T follicular helper cell (primary cell): ENCODE measurements at places on chromosomes 13 and 19.

DNA sequence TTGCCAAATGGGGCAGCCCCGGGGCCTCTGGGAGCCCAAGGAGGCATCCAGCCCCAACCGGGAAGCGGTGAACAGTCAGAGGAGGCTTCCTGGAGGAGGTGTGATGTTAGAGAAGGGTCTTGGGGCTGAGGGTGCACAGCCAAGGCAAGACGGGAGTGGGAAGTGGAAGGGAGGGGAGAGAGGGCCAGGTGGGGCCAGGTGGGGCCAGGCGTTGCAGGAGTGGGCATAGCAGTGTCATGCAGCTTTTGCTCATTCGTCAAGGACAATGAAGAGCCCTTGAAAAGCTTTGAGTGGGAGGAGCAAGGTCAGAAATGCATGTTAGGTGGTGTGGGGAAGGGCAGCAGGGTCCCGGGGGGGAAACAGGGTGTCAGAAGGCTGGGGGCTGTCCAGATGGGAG, 1.8 kb downstream of the FBN3 start:
- no peak for DNase-seq

DNA sequence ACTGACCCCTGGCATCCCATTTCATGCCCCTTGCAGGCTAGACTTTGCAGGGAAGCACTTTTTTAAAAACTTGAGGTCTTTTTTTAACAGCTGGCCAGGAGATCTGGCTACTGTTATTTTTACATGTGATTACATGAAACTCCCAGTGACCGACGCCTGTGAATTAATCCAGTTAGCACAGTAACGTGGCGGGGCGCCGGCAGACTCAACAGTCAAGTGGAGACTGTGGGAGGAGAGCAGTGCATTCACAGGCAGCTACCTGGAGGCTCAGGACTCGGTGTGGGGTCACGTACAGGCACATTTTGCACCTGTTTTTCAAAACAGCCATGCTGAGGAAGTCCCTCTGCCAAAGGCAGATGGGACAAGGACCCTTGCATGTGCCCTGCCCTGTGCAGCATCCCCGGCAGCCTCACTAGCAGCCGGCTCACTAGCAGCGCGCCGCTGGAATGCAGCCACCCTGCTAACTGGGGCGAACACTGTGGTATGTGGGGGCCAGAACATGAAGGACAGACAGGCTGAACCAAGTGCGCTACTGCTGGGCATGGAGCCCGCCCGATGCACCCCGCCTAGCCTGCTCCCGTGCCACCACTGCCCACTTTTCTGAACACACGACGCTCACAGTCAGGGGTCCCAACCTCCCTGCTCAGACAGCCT, 18.7 kb downstream of the CAPS start:
- DNase-seq, result no peak

DNA sequence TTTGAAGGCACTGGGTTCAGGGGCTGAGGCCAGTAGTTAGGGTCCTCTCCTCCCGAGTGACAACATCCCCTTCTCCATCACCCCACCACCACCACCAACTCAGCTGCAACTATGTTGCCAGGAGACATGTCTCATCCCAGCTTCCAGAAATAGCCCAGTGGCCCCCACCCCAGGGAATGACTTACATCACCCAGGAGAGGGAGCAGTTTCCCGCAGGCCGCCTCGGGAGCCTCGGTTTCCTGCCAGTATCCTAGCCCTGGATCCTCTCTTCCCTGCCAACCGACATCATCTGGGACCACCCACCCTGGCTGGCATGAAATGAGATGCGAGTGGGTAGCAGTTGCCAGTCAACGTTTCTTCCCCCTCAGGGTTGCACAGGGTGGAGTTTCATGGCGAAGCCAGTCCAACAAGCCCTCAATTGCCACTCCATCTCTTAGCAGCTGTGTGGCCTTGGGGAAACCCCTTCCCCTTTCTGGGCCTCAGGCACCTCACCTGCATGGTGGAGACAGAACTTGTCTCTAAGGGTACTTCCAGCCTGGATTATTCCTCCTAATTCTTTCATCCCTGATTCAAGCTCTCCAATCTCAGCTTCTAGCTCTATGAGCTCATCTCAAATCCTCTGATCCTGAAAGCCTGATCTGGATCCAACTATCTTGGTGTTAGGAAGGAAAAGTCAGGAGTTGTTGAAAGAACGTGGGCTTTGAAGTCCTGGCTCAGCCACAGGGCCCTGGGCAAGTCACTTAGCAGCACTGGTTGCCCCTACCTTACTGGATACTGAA, 3.9 kb upstream of the GSK3A start:
- DNase-seq, result no peak

DNA sequence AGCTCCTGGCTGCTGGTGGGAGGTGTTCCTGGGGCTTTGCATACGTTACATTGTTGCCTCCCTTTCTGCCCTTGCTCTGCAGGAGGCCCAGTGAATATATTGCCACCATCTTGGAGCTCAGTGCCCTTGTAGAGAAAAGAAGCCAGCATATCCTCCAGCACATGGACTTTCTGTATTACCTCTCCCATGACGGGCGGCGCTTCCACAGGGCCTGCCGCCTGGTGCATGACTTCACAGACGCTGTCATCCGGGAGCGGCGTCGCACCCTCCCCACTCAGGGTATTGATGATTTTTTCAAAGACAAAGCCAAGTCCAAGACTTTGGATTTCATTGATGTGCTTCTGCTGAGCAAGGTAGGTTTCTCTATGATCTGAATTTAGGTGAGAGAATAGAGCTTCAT, 10.5 kb downstream of the CYP4F12 start:
- DNase-seq, result no peak

DNA sequence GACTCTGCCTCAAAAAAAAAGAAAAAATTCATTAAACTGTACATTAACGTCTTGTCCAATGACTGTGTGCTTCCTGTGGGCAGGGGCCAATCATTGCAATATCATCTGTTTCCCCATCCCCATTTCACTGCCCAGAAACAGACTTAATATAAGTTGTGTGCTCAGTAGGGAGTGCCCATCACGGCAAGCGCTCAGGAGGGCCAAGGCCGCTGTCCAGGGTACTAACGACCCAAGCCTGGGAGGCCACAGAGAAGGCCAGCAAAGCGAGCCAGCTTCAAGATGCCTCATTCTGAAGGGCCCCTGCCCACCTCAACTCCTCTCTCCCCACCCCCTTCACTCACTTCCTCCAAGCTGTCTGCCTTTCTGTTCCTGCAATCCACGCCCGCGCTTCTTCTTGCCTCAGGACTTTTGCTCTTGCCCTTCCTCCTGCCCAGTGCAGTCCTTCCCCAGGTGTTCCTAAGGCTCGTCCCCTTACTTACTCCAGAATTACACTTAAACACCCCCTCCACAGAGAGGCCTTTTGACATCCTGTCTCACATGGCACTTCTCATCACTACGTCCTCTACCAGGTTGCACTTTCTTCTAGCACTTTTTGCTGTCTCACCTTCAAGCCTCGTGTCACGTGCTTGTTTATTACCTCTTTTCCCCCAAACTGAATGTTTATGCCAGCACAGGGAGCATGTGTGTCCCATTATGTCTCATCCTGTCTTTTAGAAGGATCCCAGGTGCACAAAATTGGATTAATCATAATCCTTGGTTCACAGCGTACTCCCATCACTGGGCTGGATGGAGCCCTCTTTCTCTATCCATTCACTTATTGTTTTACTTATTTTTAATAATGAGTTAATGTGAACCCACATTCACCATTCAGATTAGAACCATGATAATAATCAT, 11.3 kb upstream of the POU2F2 start:
- no peak for DNase-seq

DNA sequence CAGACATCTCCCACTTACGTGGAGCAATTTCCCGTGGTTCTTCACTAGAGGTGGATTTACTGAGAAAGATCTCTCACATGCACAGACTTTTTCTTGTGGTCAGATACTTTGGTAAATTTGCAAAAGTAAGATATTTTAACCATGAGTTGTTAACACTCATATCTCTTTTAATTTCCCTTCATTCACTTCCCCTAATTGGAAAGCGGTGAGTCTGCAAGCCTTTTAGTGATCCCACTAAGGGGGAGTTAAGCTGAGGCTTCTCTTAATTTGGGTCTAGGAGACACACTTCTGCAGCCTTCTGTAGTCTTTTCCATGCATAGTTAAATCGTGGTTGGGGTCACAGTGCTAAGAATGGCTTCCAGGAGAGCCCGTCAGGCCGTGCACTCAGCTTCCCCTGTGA, 30.7 kb upstream of the SERPINE3 start:
- DNase-seq, result no peak

GRCh38 chr19:17185590-17185989, 29.6 kb upstream of the USE1 start:
- no peak for DNase-seq

- no peak for DNase-seq
Observed at GRCh38 chr13:31224174-31224669, 24.4 kb downstream of the B3GLCT start.

DNA sequence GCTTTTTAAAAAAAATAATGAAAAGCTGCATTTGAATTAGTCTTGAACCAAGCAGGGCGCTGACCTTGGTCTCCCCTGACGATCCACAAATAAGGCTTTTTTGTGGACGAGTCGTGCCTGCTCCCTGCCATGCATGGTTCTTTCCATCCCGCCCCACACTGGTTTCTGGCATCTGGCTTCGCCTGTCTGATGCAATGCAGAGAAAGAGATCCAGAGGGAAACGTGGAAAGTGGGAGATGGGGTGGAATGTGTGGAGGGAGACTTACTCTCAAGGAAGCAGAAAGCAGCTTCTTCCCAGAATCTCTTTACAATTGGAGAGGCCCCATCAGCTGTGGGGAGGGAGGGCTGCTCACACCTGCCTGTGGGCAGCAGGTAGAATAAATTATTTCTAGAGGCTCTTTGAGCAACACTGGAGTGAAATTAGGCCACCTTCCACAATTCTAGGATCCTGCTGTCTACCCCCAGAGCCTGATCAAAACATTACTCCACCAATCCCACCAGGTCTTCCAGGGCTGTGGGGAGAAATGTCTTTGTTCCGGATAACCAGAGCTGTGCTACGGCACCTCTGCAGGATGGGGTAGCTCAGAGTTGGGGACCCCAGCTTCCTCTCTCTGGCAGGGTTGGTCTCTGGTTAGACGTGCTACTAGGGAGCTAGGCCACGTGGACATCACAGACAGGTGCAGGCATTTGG, 183.5 kb downstream of the UQCRFS1 start:
- no peak for DNase-seq
